ENCODE measurements at places on chromosomes 12 and 14.

- no peak for DNase-seq
Observed at GRCh38 chr14:100147691-100148464, 11.6 kb downstream of the DEGS2 start.

GRCh38 chr12:49345051-49345824 lies 1.4 kb upstream of the DNAJC22 start:
- no peak for DNase-seq

- no peak for DNase-seq
Observed at GRCh38 chr14:103311171-103311997, 22.7 kb upstream of the EIF5 start.

- no peak for DNase-seq
Observed at GRCh38 chr12:130872179-130873096, 572 bp downstream of the RAN start.
